Stimulated activated CD4-positive, alpha-beta T cell treated with anti-CD3 and anti-CD28 coated beads, Interleukin-15, amount 100 ng/mL, for 48 hours (primary cell): ENCODE measurements at places on chromosomes 2 and 18.
A peak's percentile ranks its signal among the peaks of the same experiment; 100 is the strongest.

DNA sequence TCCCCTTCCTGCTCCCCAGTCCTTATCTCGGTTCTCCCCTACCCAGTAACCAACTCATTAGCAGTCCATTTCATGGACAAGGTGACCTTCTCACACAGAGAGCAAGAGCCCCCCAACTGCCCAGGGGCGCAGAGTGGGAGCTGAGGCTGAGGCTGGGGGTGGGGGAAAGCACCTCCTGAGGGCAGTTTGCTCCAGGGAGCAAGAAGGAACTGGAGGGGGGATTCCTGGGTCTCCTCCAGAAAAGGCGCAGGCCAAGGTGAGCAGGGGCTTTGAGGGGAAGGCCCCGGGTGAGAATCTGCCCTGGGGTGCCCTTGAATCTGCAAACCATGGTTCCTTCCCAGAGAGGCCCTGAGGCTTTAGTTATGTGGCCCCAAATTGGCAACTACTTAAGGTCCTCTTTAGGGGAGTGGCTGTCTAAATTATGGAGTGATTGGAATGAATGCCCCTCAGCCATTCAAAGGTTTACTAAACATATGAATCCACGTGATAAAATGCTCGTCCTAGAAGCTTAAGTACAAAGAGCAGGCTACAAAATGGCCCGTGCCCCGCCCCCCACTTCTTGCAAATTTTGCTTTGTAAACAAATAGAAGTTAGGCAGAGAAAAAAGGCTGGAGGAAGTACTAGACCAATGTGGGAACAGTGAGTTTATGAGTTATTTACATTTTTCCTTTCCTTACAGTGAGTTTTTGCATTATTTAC is 123.5 kb upstream of the HS6ST1 start:
- no peak for DNase-seq

GRCh38 chr2:196380098-196380497 is 208.7 kb upstream of the STK17B start:
- DNase-seq, result no peak

DNA sequence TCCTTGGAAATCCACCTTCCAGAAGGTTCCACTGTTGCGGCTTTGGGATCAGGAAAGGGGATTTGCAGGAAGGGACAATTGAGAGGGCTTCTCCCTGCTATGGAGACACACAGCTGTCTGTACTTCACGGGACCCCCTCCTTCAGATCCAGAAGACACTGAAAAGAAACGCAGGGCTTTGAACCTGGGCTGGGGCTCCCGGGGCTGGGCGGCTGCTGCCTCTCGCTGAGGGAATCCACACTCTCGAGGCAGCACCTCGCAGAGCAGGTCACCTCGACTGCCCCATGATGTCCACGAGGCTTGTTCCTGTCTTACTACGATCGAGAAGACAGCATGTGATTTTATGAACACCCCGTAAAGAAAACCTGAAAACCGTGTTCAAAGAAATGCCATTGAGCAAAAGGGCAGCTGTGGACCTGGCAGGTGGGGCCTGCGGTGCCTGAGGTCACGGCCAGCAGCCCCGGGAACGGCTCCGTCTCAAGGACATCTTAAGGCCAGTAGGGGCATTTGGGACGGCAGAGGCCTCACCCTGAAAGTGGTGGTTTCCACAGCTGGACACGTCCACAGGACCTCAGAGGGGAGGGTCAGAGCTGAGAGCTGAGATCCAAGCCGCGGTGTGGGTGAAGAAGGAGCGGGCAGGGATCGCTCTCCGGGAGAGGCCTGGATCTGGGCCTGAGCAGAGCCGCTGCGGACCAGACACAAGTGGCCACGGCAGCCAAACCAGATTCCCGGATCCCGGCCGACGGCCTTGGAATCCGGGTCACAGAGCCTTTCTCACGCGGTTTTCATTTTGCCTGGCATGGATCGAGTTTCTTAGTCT is 165.7 kb downstream of the RTP5 start:
- DNase-seq, result no peak

DNA sequence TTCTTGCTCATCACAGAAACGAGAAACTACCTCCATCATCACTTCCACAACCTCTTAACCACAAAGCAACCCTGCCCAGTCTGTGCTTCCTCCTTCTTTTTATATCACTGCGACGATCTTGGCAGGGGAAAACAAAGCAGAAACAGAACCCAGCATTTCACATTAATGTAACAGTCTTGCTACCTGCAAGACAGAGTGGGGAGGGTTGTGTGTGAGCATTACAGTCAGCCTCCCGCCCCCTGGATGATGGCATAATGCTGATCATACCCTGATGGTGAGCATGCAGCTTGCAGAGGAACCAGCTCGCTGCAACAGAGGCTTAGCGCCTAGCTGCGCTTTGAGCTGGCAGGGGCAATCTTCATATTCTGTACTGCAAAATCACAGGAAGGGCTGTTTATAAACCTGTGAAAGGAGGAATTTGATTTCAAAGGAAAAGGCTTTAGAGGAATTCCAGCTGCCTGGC is 376.1 kb downstream of the IRS1 start:
- DNase-seq, result peak; percentile 33

DNA sequence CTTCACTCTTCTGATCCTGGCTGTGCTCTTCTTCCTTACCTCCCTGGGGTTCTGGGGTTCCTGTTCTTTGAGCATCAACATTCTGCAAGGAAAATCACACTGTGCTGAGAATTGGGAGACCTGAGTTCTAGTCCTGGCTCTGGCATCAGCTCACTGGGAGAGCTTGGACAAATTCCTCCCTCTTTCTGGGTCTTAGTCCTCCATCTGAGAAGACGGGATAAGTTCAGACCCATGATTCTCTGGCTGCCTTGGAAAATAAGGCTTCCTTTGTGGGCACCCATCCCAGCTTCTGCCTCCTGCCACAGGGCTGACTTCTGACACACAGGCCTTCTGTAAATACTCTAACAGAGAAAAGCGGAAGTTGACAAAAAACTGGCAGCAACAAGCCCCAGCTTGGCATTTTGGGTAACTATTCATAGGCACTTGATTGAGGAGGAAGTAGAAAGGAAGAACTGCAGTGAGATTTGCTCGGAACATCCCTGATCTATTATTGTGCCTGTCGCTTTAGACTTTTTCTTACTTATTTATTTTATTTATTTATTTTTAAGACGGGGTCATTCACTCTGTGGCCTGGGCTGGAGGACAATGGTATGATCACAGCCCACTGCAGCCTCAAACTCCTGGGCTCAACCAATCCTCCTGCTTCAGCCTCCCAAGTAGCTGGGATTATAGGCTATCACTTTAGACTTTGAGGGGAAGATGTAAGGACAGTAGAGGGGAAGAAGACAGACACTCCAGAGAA is 7.9 kb downstream of the PCBP1 start:
- DNase-seq, result no peak

DNA sequence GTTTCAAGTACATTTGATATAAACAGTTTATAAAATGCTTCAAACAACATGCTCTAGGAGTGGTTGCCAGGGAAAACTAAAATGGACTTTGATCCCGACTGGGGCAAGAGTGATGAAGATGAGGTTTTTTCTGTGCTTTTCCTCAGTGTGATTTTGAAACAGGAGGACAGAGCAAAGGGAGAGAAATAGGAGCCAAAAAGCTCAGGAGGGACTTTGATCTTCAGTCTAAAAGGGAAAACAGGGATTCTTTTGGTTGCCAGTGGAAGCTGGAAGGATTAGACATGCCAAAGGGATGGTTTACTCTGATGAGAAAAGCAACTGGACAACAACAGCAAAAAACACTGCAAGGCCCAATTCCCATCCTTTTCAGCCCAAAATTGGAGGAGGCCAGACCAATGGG is 95.5 kb downstream of the LTBP1 start:
- no peak for DNase-seq

GRCh38 chr2:70752396-70752795 is 15.6 kb downstream of the ADD2 start:
- DNase-seq, result no peak

GRCh38 chr2:110113961-110114591 is 1.5 kb downstream of the MALL start:
- no peak for DNase-seq

DNA sequence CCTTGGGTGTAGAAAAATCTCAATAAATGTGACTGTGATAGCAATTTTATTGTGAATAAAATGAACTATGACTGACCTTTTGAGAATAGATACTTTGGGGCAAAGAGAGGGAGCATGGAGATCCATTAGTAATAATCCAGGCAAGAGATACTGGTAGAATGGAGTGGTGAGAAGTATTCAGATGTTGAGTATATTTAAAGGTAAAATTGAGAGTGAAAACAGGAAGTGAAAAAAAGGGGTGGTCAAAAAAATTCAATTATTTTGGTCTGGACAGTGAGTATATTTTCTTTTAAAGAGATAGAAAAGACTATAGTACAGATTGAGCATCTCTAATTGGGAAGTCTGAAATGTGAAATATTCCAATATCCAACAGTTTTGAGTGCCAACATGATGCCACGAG is 1515.6 kb upstream of the NXPH2 start:
- no peak for DNase-seq

DNA sequence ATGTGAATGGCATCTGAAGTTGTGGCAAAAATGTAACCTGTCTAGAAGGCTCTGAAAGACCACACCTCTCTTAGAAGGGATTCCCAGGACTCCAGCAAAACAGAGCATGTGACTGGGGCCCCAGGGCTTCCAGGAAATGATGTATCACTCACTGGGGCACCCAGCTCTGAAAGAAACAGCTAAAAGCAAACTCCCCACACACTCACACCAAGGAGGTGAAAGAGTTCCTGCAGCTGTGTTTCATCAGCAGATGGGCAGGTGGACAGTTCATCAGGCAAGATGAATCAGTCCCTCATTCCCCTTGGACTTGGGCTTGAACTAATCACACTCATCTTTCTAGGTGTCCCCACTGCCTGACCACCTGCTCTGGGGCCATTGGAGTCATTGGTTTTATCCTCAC is 76.2 kb downstream of the CCBE1 start:
- no peak for DNase-seq

GRCh38 chr2:187576906-187577305 is 22.7 kb upstream of the TFPI start:
- no peak for DNase-seq

GRCh38 chr2:120231564-120231973 is 8.4 kb upstream of the TMEM185B start:
- DNase-seq, result no peak

DNA sequence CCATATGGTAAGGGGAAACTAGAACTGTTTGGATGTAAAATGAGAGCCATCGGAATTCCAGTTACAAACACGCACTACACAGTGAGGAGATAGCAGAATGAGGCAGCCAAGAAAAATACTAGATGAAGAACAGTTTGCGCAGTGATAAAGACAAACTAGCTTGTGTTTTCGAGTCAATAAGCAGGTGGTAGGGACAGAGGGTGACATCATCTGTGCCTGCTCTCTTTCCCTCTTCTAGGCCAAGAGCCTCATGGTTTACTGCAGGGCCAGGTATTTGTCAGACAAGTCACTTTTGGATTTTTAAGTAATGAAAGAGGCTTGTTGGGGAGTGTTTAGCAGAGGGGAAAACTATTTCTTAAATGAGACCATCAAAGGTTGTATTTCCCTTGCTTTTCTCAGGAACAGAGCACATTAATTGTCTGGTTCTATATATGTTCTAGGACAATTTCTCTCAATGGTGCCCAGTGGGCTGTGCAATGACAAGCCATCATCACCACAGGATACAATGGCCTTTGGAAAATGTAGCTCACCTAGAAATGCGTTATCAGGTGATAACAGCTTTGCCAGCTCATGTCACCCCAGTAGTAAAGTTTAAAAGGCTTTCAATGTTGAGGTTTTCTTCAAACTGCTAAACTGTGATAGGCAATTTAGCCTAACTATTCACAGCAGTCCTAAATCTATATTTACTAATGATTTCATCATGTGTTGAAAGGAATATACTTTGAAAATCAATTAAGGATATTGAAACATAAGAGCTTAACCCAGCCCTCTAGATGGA is 1210.3 kb upstream of the ZEB2 start:
- no peak for DNase-seq

GRCh38 chr2:196128749-196129148 is 42.6 kb downstream of the STK17B start:
- no peak for DNase-seq

DNA sequence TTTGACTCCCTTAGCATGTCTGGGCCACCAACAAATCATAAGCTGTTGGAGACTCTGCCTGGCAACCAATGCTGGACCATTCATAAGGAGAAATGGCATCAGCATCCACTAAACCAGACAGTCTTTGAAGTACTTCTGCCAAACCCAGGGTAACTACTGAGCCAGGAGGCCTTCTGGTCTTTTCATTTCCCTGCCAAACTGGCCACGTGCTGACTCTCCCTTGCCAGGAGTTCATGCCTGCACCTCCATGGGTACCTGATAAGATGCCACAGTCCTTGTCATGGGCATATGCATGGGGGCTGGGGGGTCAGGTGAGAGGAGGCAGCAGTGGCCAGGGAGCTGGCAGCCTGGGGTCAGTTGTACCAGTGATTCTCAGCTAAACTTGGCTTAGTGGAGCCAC is 34.2 kb upstream of the DAPL1 start:
- DNase-seq, result no peak
